ENCODE measurements at places on chromosomes 7 and 10.

GRCh38 chr7:299628-300027 lies 9.7 kb downstream of the FOXL3 start:
- no peak for DNase-seq

DNA sequence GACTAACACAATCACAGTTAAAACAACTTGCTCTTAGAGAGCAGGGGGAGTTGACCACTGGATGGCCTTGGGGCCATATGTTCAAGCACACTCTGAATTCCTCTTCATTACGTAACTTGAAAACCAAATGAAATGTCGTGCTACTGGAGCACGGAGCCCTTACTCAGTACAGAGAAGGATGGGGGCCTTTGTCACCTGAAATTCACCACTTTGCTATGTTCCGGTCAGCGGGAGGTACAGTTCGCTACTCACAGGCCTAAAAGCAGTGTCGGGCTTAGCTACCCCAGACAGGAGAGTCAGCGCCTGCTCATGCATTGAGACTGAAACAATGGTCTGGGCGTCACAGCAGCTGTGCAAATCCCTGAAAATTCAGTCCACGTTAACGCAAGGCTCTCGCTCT lies 39.6 kb downstream of the GLI3 start:
- no peak for DNase-seq

- DNase-seq, result no peak
These were observed 177.3 kb upstream of the PPP2R2D start for GRCh38 chr10:131723297-131724168.

- DNase-seq, result no peak
These were observed 44.2 kb downstream of the ZMIZ1 start for GRCh38 chr10:79112881-79113431.

GRCh38 chr7:149846436-149847046 lies 8.4 kb downstream of the ZNF862 start:
- DNase-seq, result no peak
